Bronchial epithelial cell (primary cell): ENCODE measurements at places on chromosomes 11 and 22. TPM values are rescaled to one million over a fixed set of nuclear protein-coding genes. Genes with fewer than 3 reads are reported as not detected.

DNA sequence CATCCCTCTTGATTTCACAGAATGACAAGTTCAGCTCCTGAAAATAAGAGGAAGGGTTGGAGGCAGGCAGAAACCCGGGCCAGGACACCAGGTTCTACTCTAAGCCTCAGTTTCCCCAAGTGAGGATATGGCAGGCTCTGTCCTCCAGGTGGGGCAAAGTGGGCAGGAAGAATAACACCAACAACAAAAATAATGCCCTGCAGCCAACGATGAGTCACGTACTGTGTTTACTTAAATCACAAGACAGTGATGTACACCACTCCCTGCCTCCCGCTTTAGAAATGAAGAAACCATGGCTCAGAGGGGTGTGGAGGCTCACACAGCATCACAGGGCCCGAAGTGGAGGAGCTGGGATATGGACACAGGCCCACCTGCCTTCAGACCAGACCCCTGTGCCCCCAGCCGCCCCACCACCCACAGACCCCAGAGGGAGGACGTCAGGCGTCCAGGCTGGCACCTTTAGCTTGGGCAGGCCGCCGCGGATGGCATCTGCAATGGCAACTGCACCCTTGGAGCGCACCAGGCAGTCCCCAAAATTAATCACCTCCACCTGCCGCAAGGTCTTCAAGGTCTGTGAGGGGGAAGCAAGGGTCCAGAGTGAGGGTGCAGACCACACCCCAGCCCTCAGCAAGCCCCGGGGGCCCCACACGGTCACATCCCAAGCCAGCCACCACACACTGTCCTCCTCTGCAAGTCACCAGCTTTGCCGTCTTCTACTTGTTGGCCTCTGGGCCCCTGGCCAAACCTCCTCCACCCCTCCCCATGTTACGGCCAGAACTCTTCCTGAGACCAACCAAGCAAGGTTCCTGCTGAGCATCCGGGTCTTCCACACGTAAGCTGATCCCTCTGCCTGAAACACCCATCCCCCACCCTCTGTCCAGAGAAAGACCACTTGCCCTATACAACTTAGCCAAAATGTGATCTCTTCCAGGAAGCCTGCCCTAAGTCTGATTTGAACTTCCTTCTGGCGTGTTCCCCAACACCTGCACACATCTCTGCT, 15.8 kb upstream of the CHADL start:
- peak; percentile 91 for DNase-seq

GRCh38 chr11:104049116-104049515, 12.7 kb downstream of the DDI1 start:
- DNase-seq, result no peak

GRCh38 chr11:76237914-76238313, 31.6 kb upstream of the WNT11 start:
- DNase-seq, result no peak

SPCS2 gene
- 14.7 and 29.8 TPM in 2 replicates for total RNA-seq

- no peak for DNase-seq
These were observed 3.9 kb downstream of the ATP5MGL start for GRCh38 chr22:42636506-42636905.

CAPN5 gene
- 3.2 and 9.6 TPM in 2 replicates for total RNA-seq

GRCh38 chr22:20091690-20092476, 11.8 kb downstream of the DGCR8 start:
- no peak for DNase-seq

MUC2 gene
- total RNA-seq, result not detected in 2 replicates

DNA sequence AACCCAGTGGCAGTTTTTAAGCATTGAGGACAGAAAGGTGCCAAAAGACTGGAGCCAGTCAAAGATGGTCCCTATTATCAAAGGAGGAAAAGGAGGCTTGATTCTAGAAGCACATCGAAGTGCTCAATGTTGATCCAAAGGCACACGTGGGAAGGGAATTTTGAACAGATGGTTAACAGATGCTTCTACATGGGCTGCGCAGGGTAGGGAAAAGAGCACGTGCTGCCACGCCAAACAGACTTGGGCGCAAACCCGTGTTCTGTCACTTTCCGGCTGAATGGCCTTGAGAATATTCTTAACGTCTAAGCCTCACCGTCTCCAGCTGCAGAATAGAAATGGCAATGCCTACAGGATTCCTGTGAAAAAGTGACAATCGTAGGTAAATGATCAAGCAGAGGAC, 217.9 kb upstream of the MTNR1B start:
- no peak for DNase-seq

GRCh38 chr11:44622190-44622650, 56.8 kb downstream of the CD82 start:
- no peak for DNase-seq

- DNase-seq, result peak; percentile 38
These were observed 35.1 kb downstream of the APOL1 start for GRCh38 chr22:36287881-36288515.

VWA5A gene
- 5.3 and 18.8 TPM in 2 replicates for total RNA-seq
